GF-D8 (cell line): ENCODE measurements at places on chromosomes 16 and 17.

DNA sequence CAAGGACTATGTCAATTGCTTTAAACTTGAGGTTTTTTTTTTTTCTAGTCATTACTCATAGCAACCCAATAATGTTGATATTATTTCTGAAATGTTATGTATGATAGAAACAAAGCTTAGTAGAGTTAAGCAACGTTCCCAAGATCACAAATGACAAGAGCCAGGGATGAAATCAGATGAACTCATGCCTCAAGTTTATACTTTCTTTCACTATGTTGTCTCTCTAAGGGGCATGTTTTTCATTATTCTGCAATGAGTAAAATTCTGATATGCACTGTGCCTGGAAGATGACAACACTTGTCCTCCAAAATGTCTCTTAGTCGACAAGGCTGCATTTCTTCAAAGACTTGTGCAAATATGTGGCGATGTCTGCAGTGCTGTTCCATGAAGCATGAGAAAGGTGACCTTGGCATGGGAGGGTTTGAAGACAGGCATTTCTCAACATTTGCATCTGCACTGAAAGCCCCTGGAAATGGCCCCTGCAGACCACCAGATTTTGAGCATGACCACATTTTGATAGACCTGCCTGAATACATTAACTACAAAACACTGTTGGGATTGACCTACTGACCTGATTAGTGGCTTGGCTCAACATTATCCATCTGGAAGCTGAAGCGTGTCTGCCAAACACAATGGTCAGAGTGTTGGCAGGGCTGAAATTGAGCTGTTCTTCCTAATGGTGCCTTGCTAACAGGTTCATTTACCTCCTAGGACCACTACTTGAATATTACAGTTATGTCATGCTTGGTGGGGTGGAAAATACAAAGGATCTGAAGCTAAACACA, 1027.5 kb downstream of the CDH11 start:
- no peak for DNase-seq

GRCh38 chr17:33498069-33498468, 205.0 kb upstream of the ASIC2 start:
- DNase-seq = no peak

GRCh38 chr16:64545768-64546167, 576.1 kb downstream of the CDH11 start:
- DNase-seq = no peak

GRCh38 chr16:368388-369158, 1.8 kb downstream of the MRPL28 start:
- DNase-seq = no peak

DNA sequence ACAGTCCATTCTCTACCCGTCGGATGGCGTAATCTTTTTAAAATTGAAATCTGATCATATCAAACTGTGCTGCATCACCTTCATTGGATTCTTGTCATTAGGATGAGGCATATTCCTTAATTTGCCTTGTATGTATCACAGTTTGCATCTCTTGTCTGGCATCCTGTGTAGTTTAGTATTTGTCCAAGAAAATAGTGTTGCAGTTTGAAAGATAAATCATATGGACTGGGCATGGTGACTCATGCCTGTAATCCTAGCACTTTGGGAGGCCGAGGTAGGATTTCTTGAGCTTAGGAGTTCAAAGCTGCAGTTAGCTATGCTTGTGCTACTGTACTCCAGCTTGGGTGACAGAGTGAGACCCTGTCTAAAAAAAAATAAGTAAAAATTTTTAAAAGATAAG, 5.8 kb upstream of the RSL1D1 start:
- no peak for DNase-seq

- no peak for DNase-seq
Observed at GRCh38 chr17:57672971-57673370, 72.1 kb downstream of the CCDC182 start.

DNA sequence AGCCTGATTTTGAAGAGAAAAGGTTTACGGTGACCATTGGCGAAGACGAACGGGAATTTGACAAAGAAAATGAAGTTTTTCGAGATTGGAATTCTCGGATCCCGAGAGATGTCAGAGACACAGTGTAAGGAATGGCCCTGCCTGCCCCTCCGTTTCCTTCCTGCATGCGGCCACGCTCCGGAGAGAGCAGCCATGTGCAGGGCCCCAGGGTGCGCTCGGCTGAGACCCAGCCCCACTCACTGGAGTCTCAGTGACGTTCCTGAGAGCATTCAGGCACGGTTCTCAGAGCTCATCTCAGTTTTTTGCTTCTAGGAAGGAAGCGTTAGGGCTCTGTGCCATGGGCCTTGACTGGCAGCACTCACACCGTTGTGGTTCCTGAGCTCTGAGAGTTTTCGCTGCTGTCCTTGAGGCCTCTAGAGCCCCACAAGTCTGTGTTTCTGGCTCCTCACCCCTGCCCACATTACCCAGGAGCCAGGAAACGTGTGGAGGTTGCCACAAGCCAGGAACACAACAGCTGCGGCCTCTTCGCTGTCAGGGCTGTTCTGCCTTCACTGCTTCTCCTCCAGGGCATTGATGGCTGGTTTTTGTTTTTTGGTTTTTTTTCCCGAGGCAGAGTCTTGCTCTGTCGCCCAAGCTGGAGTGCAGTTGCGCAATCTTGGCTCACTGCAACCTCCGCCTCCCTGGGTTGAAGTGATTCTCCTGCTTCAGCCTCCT, 29.8 kb downstream of the ZC3H18 start:
- no peak for DNase-seq

GRCh38 chr16:86821895-86822294, 243.5 kb downstream of the FOXL1 start:
- DNase-seq = no peak

DNA sequence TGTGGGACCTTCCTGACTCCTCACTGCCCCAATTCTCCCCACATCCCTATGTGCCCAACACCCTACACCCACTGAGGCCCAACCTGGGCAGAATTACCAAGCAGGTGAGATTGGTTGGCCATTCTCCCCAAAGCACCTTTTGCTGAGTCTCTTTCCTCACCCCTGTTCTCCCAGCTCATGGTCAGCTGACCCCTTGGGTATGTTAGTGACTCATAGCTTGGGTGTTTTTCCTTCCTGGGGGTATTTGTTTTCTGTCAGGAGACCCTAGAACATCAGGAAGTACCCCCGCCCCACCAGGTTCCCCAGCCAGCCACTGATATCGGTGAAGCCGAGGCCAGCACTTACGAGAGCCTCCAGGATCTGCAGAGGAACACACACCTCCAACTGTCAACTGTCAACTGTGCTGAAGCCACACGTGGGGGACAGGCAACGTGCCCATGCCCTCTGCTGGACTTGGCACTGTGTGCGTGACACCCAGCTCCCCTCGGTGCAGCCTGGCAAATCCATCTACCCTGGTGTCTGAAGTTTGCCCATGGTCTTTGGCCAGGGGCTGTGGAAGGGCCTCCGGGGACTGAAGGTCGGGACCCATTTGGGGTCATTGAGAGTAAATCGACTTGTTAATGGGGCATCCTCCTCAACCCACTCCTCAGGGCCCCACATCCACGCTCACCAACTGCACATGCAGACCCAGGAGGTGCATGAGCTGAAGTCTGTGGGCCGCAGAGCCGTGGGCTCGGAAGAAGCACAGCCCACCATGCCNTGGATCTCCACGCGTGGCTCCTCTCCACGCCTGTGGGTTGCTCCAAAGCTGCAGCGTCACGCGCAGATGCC, 53.1 kb downstream of the METRNL start:
- no peak for DNase-seq

- no peak for DNase-seq
Observed at GRCh38 chr17:76153640-76154039, 12.6 kb upstream of the FOXJ1 start.
